Fibroblast of skin of scalp (primary cell): ENCODE measurements at places on chromosomes 3 and 15.

- DNase-seq: no peak
Measured at GRCh38 chr15:66240240-66240794, 13.2 kb downstream of the MEGF11 start.

- DNase-seq: peak; percentile 17
Measured at GRCh38 chr15:76340198-76340802, 3.7 kb downstream of the ISL2 start.

GRCh38 chr3:126284258-126284904, 72.8 kb downstream of the KLF15 start:
- peak; percentile 13 for DNase-seq

DNA sequence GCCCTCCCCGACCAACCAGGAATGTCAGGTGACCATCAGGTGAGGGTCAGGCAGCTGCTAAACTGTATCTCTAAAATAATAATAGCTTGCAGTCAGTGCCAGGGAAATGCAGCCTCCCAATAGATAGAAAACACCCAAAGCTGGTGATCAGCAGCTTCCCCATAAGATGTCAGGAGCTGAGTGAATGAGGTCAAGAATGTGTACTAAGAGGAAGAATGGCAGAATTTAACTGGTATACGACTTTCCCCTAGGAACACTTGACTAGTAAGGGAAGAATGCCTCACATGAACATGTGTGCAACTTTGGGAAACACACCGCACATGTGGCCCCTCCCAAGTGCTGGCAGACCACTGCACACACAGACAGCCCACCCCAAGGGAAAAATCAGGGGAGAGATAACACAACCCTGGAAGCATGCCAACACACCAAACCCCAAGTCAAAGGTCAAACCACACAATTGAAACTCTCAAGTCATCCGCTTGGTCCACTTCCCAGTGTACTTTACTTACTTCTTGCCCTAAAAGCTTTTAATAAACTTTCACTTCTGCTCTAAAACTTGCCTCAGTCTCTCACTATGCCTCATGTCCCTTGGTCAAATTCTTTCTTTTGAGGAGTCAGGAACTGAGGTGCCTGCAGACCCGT, 806.5 kb downstream of the OTOL1 start:
- DNase-seq: no peak

DNA sequence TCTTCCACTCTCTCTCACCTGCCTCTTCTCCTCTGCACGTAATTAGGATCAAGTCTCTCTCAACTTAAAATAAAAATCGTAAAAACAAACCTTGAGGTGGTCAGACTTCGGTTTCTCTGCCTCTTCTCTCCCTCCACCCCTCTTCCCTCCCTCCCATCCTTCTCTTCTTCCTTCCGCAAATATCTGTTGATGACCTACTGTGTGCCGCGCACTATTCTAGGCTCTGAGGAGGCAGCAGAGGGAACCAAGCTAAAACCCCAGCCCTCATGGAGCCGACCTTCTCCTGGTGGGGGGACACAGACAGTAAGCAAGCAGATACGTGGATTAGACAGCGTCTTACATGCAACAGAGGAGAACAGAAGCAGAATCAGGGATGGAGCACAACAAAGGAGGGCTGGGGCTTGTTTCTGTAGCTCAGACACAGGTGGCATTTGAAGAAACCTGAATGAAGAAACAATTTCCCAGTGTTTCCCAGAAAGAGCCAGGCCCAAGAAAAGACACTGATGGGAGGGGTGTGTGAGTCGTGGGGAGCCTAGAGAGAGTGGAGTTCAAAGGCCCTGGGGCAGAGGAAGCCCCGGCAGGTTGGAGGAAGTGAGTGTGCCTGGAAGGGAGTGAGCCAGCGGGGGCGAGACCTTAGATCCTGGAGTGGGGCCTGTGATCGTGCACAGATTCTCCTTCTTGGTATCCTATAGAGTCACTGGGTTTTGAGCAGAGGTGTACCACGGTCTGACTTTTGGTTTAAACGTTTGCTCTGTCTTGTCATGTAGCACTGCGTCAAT, 80.5 kb downstream of the TOP2B start:
- DNase-seq: no peak

- DNase-seq: no peak
Measured at GRCh38 chr3:13727890-13728289, 152.0 kb downstream of the WNT7A start.

GRCh38 chr15:91559066-91559465, 294.4 kb upstream of the SLCO3A1 start:
- DNase-seq: no peak

DNA sequence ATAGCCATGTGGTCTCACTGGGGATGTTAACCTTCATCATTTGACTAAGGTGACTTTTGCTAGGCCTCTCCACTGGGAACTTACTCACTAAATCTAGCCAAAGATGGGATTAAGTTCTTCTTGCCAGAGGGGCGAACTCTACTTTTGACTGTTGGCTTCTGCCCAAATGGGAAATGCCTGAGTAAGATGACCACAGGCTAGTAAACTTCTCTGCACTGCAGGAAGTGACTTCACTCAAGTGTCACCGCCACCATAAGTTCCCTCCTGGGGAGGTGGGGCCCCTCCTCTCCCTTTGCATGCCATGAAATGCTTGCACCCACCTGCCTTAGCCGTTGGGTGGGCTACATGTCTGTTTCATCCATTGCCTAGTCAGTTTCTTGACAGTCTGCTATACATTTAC, 388.3 kb downstream of the FEZF2 start:
- peak; percentile 68 for DNase-seq

- no peak for DNase-seq
Measured at GRCh38 chr3:188170461-188171459, 16.8 kb downstream of the LPP start.

DNA sequence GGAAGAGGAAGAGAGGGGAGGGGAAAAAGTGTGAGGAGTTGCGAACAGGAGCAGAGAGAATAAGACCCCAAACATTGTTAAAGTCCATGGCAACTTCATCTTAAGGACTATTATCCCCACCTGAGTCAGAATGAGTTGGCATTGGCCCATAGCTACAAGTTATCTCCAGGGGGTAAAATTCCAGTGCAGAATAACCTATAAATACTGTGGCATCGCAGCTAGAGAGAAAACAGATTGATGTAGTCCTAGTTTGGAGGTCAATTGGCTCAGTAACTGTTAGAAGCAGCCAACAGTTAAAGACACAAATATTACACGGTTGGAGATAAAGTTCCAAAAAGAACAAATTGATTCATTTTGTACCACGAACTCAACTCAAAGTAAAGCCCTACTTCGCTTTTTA, 313.9 kb upstream of the CCDC54 start:
- DNase-seq: peak; percentile 49

- no peak for DNase-seq
Measured at GRCh38 chr3:43856351-43856750, 165.6 kb downstream of the ABHD5 start.

- no peak for DNase-seq
Measured at GRCh38 chr15:41396111-41396510, 6.2 kb downstream of the NDUFAF1 start.

- DNase-seq: no peak
Measured at GRCh38 chr3:194130188-194130587, 5.8 kb upstream of the HES1 start.

- peak; percentile 96 for DNase-seq
Measured at GRCh38 chr3:149466192-149466591, 8.3 kb upstream of the TM4SF4 start.

DNA sequence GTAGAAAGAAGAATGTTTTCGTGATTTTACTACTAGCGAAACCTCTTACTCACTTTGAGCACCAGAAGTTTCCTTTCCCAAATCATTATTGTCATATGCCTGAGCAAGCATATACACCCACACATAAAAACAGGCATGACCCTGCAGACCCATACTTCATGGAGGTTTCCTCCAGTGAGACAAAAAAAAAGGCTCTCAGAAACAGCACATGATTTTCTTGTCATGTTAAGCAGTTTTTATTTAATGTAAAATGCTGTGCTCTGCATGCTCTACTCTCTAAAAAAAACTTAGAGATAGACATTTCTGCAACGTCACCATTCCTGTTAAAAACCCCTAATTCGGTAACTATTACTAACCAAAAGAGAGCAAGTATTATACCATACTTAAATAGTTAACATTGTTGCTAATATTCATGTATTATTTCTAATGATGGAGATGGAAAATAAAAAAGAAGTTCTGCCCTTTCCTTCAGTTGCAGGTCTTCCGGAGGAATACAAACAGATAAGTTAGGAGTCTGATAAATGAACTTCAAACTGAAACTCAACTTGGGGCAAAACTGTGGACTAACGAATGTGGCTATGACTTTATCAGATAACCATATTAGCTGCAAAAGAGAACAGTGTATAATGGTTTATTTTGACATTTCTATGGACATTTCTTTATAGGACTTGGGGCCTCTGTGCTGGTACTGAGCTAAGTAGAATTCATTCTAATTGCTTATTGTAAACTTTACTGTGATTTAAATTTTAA, 15.9 kb downstream of the CD200R1 start:
- no peak for DNase-seq

- no peak for DNase-seq
Measured at GRCh38 chr15:58398071-58398470, 33.7 kb upstream of the LIPC start.

DNA sequence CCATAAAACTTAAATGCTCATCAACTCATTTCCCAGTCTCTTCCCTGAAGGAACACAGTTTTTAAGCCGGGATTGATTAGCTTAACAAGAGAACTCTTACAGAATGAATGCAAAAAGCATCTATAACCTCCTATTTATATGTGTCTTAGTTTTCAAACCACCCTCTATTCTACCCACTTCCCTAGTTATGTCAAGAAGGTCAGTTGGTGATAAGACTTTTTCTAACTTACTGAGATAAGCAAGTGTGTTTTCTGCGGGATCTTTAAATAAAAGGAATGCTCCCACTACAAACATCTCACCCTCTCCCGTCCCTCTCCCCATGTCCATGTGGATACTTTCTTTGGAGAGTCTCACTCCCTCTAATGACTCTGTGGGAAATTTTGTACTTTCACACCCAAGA, 218.5 kb downstream of the SV2B start:
- DNase-seq: no peak

GRCh38 chr3:11717301-11717700, 73.6 kb upstream of the VGLL4 start:
- peak; percentile 61 for DNase-seq

DNA sequence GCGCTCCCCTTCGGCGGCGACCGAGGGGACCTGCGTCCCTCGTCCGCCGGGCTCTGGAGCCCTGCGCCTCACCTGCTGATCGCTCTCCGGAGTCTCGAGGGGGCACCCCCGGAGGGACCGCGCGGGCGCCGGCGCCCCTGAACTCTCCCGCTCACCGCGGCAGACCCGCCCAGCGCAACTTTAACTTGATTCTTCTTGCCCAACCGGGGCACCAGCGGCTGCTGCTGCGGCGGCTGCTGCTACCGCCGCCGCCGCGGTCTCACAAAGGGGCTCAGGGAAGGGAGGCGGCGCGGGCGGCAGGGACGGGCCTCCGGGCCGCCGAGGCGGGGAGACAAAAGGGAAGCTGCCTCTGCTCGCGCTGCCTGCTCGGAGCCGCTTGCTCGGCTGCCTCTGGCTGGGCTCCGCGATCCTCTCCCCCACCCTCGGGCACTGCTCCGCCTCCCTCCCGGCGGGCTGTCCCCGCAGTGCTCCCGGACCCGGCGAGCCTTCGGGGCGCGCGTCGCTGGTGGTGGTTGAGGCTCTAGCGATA, at the start of gene PPM1L:
Gene PPM1L, plus strand, starts transcription at position 456 of the 529 bp plus-strand sequence.
- DNase-seq: peak; percentile 54

GRCh38 chr3:58683001-58683458, 16.5 kb upstream of the FAM3D start:
- DNase-seq: no peak

DNA sequence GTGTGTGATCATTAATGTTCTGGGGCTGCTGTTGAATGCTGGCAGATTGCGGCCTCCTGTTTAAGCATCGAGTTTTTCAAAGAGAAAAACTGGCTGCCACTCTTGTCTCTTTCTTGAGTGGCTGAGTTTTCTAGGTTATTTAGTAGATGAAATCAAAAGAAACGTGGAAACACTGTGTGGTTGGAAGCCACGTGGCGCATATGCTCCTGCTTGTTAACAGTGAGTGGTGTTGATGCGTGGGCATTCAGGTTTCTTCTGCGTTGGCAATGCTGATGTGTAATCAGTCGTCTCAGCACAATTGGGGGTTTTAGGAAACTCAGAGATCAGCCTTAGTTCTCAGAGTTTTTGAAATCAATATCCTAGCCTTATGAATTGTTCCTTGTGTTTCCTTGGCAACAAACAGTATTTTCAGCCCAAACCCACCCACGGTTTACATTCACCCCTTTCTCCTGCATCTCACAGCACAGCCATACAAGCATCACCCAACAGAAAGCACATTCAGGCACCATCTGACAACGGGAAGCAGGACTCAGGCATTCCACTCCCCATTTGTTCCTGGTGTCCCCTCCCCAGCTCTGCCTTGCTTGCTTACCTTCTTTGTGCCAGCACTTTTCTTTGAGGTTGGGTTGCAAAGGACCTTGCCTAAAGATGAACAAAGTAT, 74.7 kb downstream of the SEC22A start:
- no peak for DNase-seq

DNA sequence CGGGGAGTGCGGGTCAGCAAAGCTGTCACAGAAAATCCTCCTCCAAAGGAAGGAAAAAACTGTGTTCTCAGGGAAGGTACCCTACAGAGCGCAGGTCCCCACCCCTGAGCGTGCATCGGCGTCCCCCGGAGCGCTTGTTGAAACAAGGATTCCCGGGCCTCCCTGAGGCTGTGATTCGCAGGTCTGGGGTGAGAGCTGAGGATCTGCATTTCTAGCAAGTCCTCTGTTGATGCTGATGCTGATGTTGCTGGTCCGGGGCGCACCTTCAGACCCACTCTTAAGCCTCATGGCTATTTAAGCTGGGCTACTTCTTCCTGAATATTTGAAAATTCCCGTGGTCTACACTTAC, 226.2 kb upstream of the IGF1R start:
- DNase-seq: no peak

- DNase-seq: no peak
Measured at GRCh38 chr3:69016901-69017300, 3.4 kb upstream of the EOGT start.

DNA sequence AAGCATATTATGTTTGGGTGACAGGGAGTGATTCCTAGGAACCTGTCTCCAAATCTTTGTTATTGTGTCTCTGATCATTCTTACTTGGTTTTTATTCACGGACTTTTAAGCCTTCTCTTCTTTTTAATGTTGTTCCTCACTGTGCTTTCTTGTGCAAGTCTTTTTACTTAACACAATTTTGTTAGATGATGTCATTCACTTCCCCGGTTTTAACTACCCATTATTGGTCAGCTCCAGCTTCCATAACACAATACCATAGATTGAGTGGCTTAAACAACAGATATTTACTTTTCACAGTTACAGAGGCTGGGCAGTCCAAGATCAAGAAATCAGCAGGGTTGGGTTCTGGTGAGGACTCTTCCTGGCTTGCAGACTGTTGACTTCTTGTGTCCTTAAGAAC, 436.3 kb upstream of the CBLB start:
- peak; percentile 16 for DNase-seq

DNA sequence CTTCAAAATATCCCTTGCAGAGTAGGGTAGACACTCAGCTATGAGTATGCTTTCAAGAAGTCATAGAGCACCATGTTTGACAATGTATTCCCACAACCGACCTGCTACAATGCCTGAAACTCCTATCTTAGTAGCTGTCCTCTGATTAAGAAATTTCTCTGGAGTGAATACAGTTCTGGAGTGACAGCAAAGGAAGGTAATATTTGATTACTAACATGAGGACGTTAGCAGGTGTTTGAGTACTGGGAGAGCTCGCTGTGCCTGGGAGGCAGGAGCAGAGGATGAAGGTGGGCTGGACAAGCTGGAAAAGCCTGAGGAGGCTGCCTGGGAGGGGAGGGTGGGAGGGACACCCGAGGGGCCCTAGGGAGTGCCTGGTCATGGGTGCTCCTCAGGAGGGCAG, 42.9 kb downstream of the PARP15 start:
- DNase-seq: no peak

- DNase-seq: no peak
Measured at GRCh38 chr3:5231074-5231473, 43.6 kb downstream of the EDEM1 start.
